ENCODE measurements at places on chromosomes 16 and 17. TPM values are rescaled to one million over a fixed set of nuclear protein-coding genes. Genes with fewer than 3 reads are reported as not detected.
A peak's percentile ranks its signal among the peaks of the same experiment; 100 is the strongest.

DNA sequence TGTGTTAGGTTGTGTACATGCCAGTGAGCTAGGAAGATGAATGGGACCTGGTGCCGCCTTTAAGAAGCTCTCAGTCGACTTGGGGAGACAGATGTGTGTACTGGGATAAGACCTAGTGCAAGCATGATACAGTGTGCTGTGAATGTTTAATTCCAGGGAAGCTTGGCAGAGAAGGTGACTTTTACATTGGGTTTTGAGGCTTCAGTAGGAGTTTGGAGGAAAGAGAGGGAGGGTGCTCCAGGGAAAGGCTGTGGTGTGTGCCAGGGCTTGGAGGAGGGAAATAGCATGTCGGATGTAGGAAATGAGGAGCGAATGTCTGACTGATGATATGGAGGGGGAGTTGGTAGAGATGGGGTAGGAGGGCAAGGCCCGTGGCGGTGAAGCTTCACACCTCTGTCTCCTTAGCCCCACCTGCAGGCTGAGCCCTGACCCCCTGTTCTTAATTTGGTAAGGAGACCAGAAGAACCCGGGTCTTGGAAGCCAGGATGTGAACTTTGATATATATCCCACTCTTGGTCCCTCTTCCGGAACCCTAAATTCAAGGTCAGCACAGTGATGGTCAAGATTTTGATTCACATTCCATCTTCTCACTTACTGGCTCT is 76.6 kb downstream of the PLCG2 start:
- H3K27ac ChIP-seq: no peak overlapping the region
- H3K4me3 ChIP-seq: no peak overlapping the region
- H3K27me3 ChIP-seq: no peaks in the 10 kb centered on the region
- H3K4me1 ChIP-seq: no peaks in the 10 kb centered on the region
- H3K36me3 ChIP-seq: no peaks in the 10 kb centered on the region

Gene RDM1
- 4.3 TPM for total RNA-seq

Gene RAB11FIP4
- 16.7 TPM for total RNA-seq

GRCh38 chr17:70552230-70552981 is 383.1 kb downstream of the KCNJ2 start:
- H3K4me3 ChIP-seq: no peak overlapping the region
- no peak for DNase-seq
- no peak overlapping the region for H3K27ac ChIP-seq
- no peaks in the 10 kb centered on the region for H3K4me1 ChIP-seq

- H3K4me3 ChIP-seq: peak overlapping the region; percentile 48
- peaks cover 4% of the 10 kb centered on the region for H3K27me3 ChIP-seq
- H3K4me1 ChIP-seq: peaks cover 29% of the 10 kb centered on the region
- peaks cover 6% of the 10 kb centered on the region for H3K36me3 ChIP-seq
- H3K27ac ChIP-seq: no peak overlapping the region
- peak; percentile 54 for DNase-seq
Measured at GRCh38 chr16:997440-998051, 16.0 kb downstream of the SOX8 start.

DNA sequence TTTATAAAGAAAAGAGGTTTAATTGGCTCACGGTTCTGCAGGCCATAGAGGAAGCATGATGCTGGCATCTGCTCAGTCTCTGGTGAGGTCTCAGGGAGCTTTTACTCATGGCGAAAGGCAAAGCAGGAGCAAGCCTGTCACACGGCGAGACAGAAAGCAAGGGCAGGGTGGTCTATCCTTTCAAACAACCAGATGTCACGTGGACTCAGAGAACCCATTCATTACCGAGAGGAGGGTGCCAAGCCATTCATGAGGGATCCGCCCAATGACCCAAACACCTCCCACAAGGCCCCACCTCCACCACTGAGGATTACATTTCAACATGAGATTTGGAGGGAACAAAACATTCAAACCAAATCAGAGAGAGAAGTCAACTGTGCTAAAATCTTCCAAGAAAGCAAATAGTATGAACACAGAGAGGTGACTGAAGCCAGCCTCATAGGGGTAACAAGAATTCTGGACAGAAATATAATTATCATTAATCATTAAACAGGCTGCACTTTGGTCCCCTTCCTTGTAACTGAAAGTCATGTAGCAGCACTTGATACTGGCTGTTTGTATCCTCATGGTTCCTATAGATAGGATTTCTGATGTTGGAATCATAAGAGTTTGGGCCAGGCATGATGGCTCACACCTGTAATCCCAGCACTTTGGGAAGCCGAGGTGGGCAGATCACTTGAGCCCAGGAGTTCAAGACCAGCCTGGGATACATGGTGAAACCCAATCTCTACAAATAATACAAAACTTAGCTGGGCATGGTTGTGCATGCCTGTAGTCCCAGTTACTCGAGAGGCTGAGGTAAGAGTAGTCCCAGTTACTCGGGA is 52.5 kb upstream of the B4GALNT2 start:
- no peak overlapping the region for H3K27ac ChIP-seq
- H3K4me3 ChIP-seq: no peak overlapping the region
- DNase-seq: no peak
- H3K36me3 ChIP-seq: no peaks in the 10 kb centered on the region

- DNase-seq: no peak
- no peak overlapping the region for H3K27ac ChIP-seq
- no peaks in the 10 kb centered on the region for H3K27me3 ChIP-seq
- H3K36me3 ChIP-seq: no peaks in the 10 kb centered on the region
- no peak overlapping the region for H3K4me3 ChIP-seq
- H3K4me1 ChIP-seq: peaks cover 8% of the 10 kb centered on the region
Measured at GRCh38 chr17:290626-291025, 62.0 kb downstream of the RPH3AL start.

Gene RNF112
- 0.10 TPM for total RNA-seq

- H3K4me3 ChIP-seq: no peak overlapping the region
- no peaks in the 10 kb centered on the region for H3K27me3 ChIP-seq
- peaks cover 62% of the 10 kb centered on the region for H3K4me1 ChIP-seq
- no peak overlapping the region for H3K27ac ChIP-seq
- peaks cover 10% of the 10 kb centered on the region for H3K36me3 ChIP-seq
- DNase-seq: no peak
Measured at GRCh38 chr16:85929259-85929721, 30.3 kb downstream of the IRF8 start.

GRCh38 chr17:13777003-13777402 is 175.3 kb upstream of the HS3ST3A1 start:
- H3K27ac ChIP-seq: no peak overlapping the region
- DNase-seq: no peak

DNA sequence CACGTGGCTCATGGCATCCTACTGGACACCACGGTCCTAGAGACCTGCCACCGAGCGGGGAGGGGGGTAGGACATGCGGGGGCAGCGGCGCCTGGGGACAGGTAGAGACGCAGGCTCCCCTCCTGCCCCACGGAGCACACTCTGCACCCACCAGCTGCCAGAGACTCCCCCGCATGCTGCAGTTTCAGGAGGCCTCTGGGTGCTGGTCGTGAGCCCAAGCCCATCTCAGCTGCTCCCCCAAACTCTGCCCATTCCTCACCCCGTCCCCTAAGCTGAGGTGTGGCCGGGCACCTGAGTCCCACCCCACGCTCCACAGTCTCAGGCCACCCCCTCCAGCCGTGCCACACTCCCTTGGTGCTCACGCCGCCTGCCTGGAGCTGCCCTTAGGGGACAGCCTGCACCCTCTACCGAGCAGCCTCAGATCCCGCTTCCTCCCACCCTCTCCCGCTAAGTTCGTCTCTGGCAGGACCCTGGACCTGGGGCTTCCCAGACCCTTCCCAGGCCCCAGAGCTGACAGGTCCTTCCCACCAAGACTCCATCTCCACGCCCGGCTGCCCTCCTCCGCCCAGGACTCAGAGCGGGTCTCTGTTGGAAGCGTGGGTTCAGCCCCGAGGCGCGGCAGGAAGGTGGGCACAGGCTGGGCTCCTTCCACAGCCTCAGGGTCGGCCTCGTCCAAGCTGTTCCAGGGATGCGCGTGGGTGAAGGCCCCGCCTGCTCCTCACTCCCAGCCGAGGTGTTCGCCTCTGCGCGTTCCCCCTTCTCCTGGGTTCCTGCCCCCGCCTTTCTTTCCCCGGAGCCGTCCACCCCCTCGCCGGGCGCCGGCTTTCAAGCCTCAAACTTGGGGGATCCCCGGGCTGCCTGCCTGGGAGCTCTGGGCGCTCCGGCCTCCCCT is 1.3 kb downstream of the RAB40B start:
- H3K27ac ChIP-seq: no peak overlapping the region
- H3K36me3 ChIP-seq: peaks cover 8% of the 10 kb centered on the region
- peaks cover 13% of the 10 kb centered on the region for H3K4me1 ChIP-seq

GRCh38 chr16:86359571-86359970 is 150.8 kb upstream of the FOXF1 start:
- peaks cover 37% of the 10 kb centered on the region for H3K27me3 ChIP-seq
- H3K4me1 ChIP-seq: no peaks in the 10 kb centered on the region
- no peak overlapping the region for H3K27ac ChIP-seq
- no peak for DNase-seq

- H3K4me3 ChIP-seq: no peak overlapping the region
- no peak overlapping the region for H3K27ac ChIP-seq
- no peaks in the 10 kb centered on the region for H3K36me3 ChIP-seq
- DNase-seq: no peak
Measured at GRCh38 chr17:17726458-17727060, 45.3 kb downstream of the RAI1 start.

GRCh38 chr16:49862694-49863093 is 6.8 kb upstream of the ZNF423 start:
- no peak overlapping the region for H3K27ac ChIP-seq
- H3K36me3 ChIP-seq: no peaks in the 10 kb centered on the region
- no peak for DNase-seq

Gene SLC9A5
- 5.8 TPM for total RNA-seq

DNA sequence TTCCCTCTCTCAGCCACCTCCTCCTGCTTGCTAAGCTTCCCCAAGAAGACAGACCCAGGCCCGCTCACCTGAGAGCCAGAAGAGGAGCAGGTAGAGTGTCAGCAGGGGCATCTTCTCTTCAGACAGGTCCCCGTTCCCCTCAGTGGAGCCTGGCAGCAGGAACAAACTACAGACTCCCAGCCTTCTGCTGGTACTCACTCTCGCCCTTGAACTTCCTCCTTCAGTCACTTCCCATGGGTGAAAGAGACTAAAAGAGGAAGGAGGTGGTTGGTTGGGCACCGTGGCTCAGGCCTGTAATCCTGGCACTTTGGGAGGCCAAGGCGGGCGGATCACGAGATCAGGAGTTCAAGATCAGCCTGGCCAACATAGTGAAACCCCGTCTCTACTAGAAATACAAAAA is at the start of gene CD300LF:
Gene CD300LF, minus strand, starts transcription at position 168 of the 400 bp plus-strand sequence. Its CDS starts 57 bp downstream, at position 111.
- peaks cover 2% of the 10 kb centered on the region for H3K4me1 ChIP-seq
- no peaks in the 10 kb centered on the region for H3K36me3 ChIP-seq
- no peak within 1 kb of the TSS for H3K4me3 ChIP-seq
- DNase-seq: no peak

DNA sequence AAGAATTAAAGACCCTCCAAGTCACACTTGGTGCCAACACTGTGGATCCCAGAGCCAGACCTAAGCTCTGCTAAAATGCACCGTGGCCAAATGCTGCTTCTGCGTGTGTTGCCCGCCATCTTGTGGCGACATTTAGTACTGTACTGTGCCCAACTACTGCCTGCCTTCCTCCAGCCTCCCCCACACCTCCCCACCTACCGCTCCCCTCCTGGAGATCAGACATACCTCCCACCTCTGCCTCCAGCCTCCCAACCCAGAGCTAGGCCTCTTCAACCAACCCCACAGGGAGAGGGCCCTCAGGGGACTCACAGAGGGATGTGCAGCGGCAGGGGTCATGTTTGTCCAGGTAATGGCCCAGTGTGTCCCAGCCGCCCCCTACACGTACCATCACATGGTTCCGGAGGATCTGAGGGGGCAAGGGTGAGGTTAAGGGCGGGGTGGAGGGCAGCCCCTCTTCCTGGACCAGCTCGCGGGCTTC is 5.5 kb downstream of the GAS2L2 start:
- DNase-seq: peak; percentile 79
- H3K36me3 ChIP-seq: no peaks in the 10 kb centered on the region
- H3K4me3 ChIP-seq: peak overlapping the region; percentile 60
- H3K27ac ChIP-seq: no peak overlapping the region
- peaks cover 34% of the 10 kb centered on the region for H3K4me1 ChIP-seq
- peaks cover 47% of the 10 kb centered on the region for H3K27me3 ChIP-seq

Gene HSD17B2
- total RNA-seq: not detected

Gene ALDOA
- total RNA-seq: 2,893 TPM

GRCh38 chr17:47663912-47664623 is 14.3 kb downstream of the KPNB1 start:
- no peak overlapping the region for H3K4me3 ChIP-seq
- peaks cover 36% of the 10 kb centered on the region for H3K4me1 ChIP-seq
- H3K27me3 ChIP-seq: no peaks in the 10 kb centered on the region
- peak overlapping the region; percentile 32 for H3K27ac ChIP-seq

DNA sequence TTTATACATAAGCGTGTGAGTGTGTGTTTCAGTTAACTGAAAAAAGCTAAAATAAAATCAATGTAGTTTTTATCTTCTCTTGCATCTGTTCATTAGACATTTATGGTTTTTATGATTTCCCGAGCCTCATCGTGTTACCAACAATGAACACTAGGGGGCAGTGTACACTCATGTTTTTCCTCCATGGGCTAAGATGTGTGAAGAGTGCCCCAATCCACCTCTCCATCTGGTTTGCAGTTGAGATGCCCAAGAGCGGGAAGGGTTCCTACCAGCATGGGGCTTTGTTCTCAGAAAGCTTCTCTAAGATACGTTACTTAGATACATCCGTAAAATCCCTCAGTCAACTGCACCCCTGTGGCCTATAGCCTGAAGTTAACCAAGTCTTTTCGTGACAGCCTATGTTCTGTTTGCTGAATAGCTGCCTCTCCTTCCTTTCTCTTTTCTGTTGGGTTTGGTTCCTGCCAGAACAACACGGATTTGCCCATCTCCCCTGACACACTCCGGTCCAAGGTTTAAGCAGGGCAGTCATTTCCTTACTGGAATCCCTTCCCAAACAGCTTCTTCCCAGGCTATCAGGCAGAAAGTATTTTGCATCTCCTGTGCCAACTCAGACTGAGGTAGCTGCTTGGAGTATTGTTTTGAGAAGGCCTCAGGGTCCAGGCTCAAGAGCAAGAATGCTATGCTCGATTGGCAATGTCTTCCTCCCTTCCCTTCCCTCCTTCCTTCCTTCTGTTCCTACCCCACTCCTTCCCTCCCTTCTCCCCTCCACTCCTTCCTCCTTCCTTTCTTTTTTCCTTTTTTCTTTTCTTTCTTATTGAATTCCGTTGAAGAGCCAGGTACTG is 12.9 kb upstream of the ELAC2 start:
- peak; percentile 23 for DNase-seq
- peaks cover 2% of the 10 kb centered on the region for H3K4me1 ChIP-seq
- H3K27ac ChIP-seq: no peak overlapping the region
- peaks cover 4% of the 10 kb centered on the region for H3K27me3 ChIP-seq
- no peaks in the 10 kb centered on the region for H3K36me3 ChIP-seq
- no peak overlapping the region for H3K4me3 ChIP-seq

DNA sequence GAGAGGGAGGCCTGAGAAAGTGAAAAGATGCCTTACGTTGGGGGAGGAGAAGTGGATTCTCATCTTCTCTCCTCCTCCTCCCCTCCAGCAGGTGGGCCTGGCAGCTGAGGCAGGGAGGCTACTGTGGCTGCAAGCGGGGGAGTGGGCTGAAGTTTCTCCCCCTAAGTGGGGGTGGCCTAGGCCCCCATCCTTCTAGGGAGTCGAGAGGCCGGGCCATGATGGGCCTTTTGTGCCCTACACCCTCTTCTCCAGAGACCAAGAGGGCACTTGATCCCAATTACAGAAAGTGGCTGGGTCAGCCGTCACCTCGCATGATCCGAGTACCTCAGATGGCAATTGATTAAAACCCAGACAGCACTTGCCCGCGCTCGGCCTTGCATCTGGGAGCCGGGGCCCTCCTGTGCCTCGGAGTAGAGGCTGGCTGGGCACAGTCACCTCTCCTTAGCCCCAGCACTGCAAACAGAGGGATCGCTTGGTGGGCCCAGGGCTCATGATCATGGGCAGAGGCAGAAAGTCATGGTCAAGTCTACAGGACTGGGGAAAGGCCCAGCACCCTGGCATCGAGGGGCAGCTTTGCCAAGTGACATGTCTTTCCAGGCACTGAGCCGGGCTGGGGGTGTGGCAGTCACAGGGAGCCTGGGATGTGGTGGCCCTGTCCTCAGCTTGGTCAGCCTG is 78.3 kb downstream of the IRX5 start:
- no peak overlapping the region for H3K27ac ChIP-seq
- H3K4me1 ChIP-seq: no peaks in the 10 kb centered on the region
- H3K36me3 ChIP-seq: no peaks in the 10 kb centered on the region
- no peak for DNase-seq

Measured in activated naive CD8-positive, alpha-beta T cell treated with anti-CD3 and anti-CD28 coated beads for 36 hours (primary cell).